ENCODE measurements at places on chromosomes 7 and 10.

DNA sequence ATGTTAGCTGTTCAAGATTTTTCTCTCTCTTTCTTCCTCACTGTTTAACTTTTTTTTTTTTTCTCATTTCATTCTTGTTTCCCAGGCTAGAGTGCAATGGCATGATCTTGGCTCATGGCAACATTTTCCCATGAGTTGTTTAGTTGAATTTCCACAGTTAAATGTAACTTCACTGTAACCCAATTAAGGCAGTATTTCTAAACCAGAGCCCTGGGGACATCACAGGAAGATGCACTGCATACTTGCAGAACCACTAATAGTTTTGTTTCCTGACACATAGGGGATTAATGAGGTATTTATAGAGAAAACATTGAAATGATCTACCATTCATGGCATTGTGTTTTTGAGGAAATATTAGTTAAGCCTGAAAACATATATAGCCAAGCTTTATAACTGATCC, 795.6 kb upstream of the GHITM start:
- no peak overlapping the region for H3K27ac ChIP-seq
- H3K36me3 ChIP-seq = peaks cover 2% of the 10 kb centered on the region
- H3K4me1 ChIP-seq = no peaks in the 10 kb centered on the region
- no peak overlapping the region for H3K4me3 ChIP-seq
- DNase-seq = no peak
- no peaks in the 10 kb centered on the region for H3K27me3 ChIP-seq

DNA sequence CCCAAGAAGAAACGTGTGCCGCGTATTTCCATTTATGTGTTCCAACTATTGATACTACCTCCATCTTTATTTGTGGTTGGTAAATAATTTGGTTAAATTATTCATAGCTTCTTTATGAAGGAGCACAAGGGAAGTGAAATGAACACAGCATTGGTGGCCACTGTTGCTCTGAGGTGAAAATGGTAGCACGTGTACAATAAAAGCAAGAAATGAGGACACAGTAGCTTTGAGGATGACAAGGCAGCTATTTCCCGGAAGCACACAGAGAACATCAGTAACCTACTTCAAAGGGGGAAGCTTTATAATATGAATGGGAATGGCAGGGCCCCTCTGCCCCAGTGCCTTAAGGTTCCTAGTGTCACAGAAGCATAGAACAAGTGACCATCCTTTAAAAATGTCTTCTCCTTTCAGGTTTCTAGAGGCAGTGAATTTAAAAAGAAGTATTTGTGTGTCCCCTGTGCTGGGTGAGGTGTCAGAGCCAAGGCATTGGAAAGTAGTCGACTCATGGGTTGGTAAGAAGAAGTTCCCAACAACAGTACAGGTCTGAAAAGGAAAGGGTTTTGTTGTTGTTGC, 78.8 kb downstream of the SGMS1 start:
- H3K4me1 ChIP-seq = peaks cover 58% of the 10 kb centered on the region
- H3K27ac ChIP-seq = peak overlapping the region; percentile 56
- DNase-seq = no peak
- no peak overlapping the region for H3K4me3 ChIP-seq

GRCh38 chr10:5833814-5834213, 20.6 kb upstream of the GDI2 start:
- peaks cover 5% of the 10 kb centered on the region for H3K36me3 ChIP-seq
- no peaks in the 10 kb centered on the region for H3K4me1 ChIP-seq
- H3K27ac ChIP-seq = no peak overlapping the region
- no peak overlapping the region for H3K4me3 ChIP-seq
- no peaks in the 10 kb centered on the region for H3K27me3 ChIP-seq
- no peak for DNase-seq

GRCh38 chr10:810351-810846, 120.9 kb upstream of the DIP2C start:
- DNase-seq = no peak
- H3K27ac ChIP-seq = no peak overlapping the region
- H3K4me3 ChIP-seq = no peak overlapping the region
- H3K4me1 ChIP-seq = peaks cover 3% of the 10 kb centered on the region
- H3K27me3 ChIP-seq = no peaks in the 10 kb centered on the region
- H3K36me3 ChIP-seq = peaks cover 58% of the 10 kb centered on the region

- no peak overlapping the region for H3K4me3 ChIP-seq
- H3K27ac ChIP-seq = no peak overlapping the region
- no peaks in the 10 kb centered on the region for H3K4me1 ChIP-seq
- no peak for DNase-seq
- no peaks in the 10 kb centered on the region for H3K27me3 ChIP-seq
Measured at GRCh38 chr7:78996013-78996412, 457.5 kb downstream of the MAGI2 start.

GRCh38 chr7:123537026-123537642, 2.7 kb upstream of the IQUB start:
- H3K27ac ChIP-seq = no peak overlapping the region
- DNase-seq = no peak
- H3K4me3 ChIP-seq = no peak overlapping the region
- peaks cover 15% of the 10 kb centered on the region for H3K36me3 ChIP-seq
- H3K4me1 ChIP-seq = peaks cover 26% of the 10 kb centered on the region
- H3K27me3 ChIP-seq = peaks cover 3% of the 10 kb centered on the region

GRCh38 chr10:27285093-27285492, 44.5 kb upstream of the ACBD5 start:
- peak; percentile 36 for DNase-seq
- peak overlapping the region; percentile 9 for H3K27ac ChIP-seq
- H3K36me3 ChIP-seq = no peaks in the 10 kb centered on the region
- no peaks in the 10 kb centered on the region for H3K4me1 ChIP-seq

DNA sequence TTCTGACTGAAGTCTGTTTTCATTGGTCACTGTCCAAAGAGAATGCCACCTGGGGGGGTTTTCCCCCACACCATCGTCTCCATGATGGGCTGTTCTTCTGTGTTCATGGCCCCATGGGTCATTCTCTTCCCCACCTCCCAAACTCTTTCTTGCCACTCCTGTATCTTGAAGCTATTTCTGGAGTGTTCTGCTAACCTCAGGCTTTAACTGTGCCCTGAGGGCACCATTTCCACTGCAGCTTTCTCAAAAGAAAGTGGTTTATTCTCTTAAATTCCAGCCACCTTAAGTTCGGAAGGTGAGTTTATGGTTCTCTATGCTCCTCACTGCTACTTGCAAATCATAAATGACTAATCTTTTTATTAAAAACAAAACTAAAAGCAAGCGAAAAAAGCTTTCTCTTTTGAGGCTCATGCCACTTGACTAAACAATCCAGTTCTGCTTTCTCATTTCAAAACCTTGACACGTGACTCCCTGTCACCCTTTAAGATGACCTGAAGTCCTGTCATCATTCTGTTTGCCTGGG, 7.4 kb upstream of the APBB1IP start:
- H3K27me3 ChIP-seq = no peaks in the 10 kb centered on the region
- no peak for DNase-seq
- H3K4me3 ChIP-seq = peak overlapping the region; percentile 60
- peaks cover 7% of the 10 kb centered on the region for H3K4me1 ChIP-seq

DNA sequence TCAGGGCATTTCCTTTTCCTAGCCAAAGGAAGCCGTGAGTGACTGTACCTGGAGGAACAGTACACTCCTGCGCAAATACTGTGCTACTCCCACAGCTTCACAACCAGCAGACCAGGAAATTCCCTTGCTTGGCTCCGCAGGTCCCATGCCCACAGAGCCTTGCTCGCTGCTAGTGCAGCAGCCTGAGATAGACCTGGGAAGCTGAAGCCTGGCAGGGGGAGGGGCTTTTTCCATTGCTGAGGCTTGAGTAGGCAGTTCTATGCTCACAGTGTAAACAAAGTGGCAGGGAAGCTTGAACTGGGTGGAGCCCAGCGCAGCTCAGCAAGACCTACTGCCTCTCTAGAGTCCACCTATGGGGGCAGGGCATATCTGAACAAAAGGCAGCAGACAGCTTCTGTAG, 291.2 kb downstream of the HGF start:
- no peaks in the 10 kb centered on the region for H3K4me1 ChIP-seq
- no peak overlapping the region for H3K27ac ChIP-seq
- no peak overlapping the region for H3K4me3 ChIP-seq
- no peaks in the 10 kb centered on the region for H3K36me3 ChIP-seq

- H3K4me3 ChIP-seq = no peak overlapping the region
- no peak overlapping the region for H3K27ac ChIP-seq
- no peaks in the 10 kb centered on the region for H3K36me3 ChIP-seq
Measured at GRCh38 chr7:86818903-86819302, 175.2 kb downstream of the GRM3 start.

DNA sequence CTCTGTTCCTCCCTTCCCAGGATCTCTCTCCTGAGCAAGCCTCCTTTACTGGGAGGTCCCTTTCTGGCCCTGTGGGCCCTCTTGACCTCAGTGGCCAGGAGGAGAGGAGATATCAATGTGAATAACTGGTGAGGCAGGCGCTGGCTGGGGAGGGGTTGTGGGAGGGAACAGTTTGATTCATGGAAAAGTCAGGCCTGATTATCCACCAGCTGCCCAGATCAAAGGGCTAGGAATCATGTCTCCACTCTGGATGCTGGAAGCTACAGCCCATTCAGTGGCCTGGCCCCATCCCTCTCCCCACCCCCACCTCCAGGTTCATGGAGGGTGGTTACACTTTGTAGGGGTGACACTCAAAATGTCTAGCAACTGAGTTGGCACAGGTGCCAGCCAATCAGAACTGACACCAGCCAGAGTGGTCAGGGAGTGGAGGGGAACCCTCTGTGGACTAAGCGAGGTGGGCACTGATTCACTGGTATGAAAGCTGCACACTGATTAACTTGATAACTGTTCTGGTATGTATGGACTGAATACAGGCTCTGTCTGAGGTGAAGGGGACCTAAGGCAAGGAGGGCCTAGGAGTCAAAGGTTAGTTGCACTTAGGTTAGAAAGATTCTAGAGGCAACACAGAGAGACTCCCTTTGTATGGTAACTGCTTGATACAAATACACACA, 4.8 kb downstream of the PRRT4 start:
- no peak overlapping the region for H3K4me3 ChIP-seq
- H3K27ac ChIP-seq = no peak overlapping the region
- H3K36me3 ChIP-seq = no peaks in the 10 kb centered on the region

GRCh38 chr10:93485690-93486089, 3.6 kb upstream of the MYOF start:
- DNase-seq = no peak
- H3K27ac ChIP-seq = no peak overlapping the region
- H3K4me3 ChIP-seq = no peak overlapping the region
- H3K4me1 ChIP-seq = peaks cover 7% of the 10 kb centered on the region

DNA sequence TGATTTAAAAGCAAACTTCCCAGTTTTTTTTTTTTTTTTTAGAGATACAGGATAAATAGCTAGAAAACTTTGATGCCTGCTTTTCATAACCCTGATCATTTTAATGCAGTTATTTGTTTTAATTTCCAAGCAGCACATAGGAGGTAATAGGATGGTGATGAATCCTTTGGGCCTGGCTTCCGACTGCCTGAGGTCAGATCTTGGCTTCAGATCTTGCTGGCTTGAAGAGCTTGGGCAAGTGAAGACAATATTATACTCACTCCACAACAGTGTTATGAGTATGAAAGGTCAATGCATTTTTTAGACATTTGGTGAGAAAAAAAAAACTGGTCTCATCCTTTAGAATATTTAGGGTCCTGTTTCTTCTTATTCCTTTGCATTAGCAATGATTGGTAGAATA, 124.8 kb upstream of the PRKCQ start:
- no peak overlapping the region for H3K27ac ChIP-seq
- no peaks in the 10 kb centered on the region for H3K4me1 ChIP-seq
- H3K27me3 ChIP-seq = peaks cover 62% of the 10 kb centered on the region
- no peak overlapping the region for H3K4me3 ChIP-seq
- no peak for DNase-seq

DNA sequence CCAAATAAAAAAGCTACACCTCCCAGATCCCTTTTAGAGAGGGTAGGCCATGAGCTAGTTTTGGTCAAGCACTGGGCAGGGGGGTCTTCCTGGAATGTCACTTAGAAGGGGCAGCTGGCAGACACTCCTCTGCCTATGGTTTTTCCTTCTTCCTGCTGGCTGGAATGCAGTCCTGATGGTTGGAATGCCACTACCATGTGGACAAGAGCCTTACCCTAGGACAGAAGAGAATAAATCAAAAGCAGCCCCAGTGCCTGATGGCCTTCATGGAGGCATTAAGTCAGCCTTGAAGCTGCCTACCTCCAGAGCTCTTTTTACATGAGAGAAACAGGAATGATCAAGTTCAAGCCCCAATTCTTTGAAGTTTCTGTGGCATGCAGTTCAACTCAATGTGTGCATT, 43.5 kb upstream of the SORBS1 start:
- no peaks in the 10 kb centered on the region for H3K4me1 ChIP-seq
- no peak overlapping the region for H3K27ac ChIP-seq
- no peak for DNase-seq
- H3K27me3 ChIP-seq = peaks cover 4% of the 10 kb centered on the region
- no peak overlapping the region for H3K4me3 ChIP-seq

GRCh38 chr10:117688358-117688757, 145.8 kb downstream of the EMX2 start:
- peaks cover 7% of the 10 kb centered on the region for H3K27me3 ChIP-seq
- H3K4me1 ChIP-seq = no peaks in the 10 kb centered on the region
- H3K27ac ChIP-seq = no peak overlapping the region
- no peak for DNase-seq

GRCh38 chr7:28106321-28106829, 74.2 kb downstream of the JAZF1 start:
- H3K27me3 ChIP-seq = no peaks in the 10 kb centered on the region
- H3K4me3 ChIP-seq = no peak overlapping the region
- H3K27ac ChIP-seq = no peak overlapping the region
- DNase-seq = no peak
- H3K4me1 ChIP-seq = peaks cover 18% of the 10 kb centered on the region

- H3K4me1 ChIP-seq = no peaks in the 10 kb centered on the region
- no peak overlapping the region for H3K27ac ChIP-seq
- DNase-seq = no peak
Measured at GRCh38 chr7:79868010-79868409, 266.6 kb upstream of the GNAI1 start.

DNA sequence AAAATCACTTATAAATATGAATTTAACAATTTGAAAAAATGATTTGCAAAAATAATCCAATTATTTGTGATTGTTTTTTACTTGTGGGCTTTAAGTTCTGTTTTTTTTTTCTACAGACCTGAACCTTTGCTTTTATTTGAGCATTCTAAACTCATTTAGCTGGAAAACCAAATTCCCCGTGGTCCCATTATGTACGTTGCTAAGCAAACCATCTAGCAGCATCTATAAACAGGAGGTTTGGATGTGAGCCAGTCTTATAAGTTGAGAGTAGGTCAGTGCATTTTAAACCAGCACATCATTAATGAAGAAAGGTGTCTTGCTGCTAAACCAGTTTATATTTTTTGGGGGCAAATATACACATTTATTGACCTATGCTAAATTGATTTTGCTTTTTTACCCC, 77.3 kb downstream of the LRRN3 start:
- DNase-seq = no peak
- no peak overlapping the region for H3K4me3 ChIP-seq
- H3K36me3 ChIP-seq = no peaks in the 10 kb centered on the region
- no peaks in the 10 kb centered on the region for H3K27me3 ChIP-seq
- no peaks in the 10 kb centered on the region for H3K4me1 ChIP-seq

DNA sequence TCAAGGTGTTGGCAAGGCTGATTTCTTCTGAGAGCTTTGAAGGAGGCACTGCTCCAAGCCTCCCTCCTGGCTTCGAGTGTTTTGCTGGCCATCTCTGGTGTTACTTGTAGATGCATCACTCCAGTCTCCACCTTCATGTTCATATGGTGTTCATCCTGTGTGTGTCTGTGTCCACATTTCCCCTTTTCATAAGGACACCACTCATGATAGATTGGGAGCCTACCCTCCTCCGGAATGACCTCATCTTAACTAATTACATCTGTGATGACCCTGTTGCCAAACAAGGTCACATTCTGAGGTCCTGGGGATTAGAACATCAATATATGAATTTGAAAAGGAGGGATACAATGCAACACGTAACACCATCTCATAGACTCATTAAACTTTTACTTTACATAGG, 119.0 kb downstream of the CREB5 start:
- H3K27me3 ChIP-seq = peaks cover 7% of the 10 kb centered on the region
- DNase-seq = no peak
- no peak overlapping the region for H3K27ac ChIP-seq
- H3K36me3 ChIP-seq = no peaks in the 10 kb centered on the region

Data from effector memory CD8-positive, alpha-beta T cell (primary cell).